M059J (cell line): ENCODE measurements at places on chromosomes 11 and 22. TPM values are rescaled to one million over a fixed set of nuclear protein-coding genes. Genes with fewer than 3 reads are reported as not detected.

LRRC4C gene
- 0.15 and 0.17 TPM in 2 replicates for total RNA-seq

PARVG gene
- total RNA-seq = not detected in 2 replicates

MUC2 gene
- total RNA-seq = not detected in 2 replicates

ABCC8 gene
- total RNA-seq = not detected in 2 replicates
